ENCODE measurements at places on chromosomes 7 and 10.

DNA sequence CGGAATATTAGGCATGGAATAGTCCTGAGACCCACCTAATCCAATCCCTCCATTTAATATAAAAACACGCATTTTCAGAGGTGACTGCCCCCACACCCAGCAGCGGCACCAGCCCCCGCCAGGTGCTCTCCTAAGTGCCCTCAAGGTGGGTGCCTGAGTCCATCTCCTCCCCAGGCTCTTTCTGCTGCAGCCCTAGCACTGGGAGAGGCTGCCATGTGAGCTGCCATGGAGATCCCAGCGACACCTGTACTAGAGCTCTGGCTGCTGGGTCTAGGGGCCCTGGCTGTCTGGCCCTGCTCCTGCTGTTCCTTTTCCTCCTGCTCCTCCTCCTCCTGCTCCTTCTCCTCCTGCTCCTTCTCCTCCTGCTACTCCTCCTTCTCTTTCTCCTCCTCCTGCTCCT is 191.1 kb upstream of the BMPER start:
- no peak for DNase-seq

- DNase-seq, result no peak
Observed at GRCh38 chr10:3538656-3539531, 246.1 kb downstream of the KLF6 start.

GRCh38 chr10:104331208-104331838 is 6.9 kb downstream of the ITPRIP start:
- DNase-seq, result no peak

- no peak for DNase-seq
Observed at GRCh38 chr10:82252081-82252480, 377.1 kb downstream of the NRG3 start.

DNA sequence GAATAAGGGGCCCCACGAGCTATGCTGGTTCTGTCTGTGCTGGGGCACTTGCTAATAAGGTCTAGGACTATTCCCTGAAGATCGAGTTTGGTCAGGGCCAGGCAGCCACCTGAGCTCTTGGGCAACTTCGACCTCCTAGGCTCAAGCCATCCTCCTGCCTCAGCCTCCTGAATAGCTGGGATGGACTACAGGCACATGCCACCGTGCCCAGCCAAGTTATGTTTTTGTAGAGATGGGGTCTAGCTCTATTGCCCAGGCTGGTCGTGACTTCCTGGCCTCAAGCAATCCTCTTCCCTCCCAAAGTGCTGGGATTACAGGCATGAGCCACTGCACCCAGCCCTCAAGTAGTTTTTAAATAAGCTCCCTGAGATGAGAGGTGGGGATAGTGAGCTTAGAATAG is 2.9 kb downstream of the ZP3 start:
- no peak for DNase-seq

GRCh38 chr7:106522696-106523095 is 138.3 kb downstream of the CCDC71L start:
- no peak for DNase-seq

DNA sequence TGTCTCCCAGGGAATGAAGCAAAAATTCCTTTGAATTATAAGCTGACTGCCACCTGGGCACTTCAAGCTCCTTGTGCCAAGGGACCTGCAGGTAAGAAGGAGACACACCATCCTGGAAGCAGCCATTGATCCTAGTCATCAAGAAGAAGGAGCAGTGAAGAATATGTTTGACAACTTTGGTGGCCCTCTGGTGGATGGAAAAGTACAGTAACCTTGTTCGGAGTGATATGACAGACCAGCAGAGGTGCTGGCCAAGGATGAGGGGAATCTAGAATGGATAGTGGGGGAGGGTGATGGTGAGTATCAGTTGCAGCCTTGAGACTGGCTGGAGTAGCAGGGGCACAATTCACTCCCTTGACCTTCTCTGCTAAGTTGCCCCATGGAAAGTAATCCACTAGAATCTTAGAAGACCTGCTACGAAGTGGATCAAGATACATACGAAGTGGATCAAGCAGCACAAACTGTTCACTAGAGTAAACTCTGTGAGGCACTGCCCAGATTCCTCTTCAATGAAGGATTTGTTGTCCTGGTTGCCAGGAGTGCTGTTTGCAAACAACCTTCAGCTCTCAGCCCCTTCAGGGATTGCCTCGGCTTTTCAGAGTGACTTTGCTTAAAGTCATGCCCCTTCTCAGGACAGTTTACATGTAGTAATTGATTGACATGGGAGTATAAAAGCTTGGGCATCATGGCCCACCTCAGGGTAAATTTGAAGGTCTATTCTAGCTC is 44.8 kb upstream of the ORC5 start:
- DNase-seq, result no peak

All from glutamatergic neuron (in vitro differentiated cells).